ENCODE measurements at places on chromosomes 3 and 15. TPM values are rescaled to one million over a fixed set of nuclear protein-coding genes. Genes with fewer than 3 reads are reported as not detected.

GRCh38 chr3:110139821-110140220, 802.5 kb upstream of the DPPA4 start:
- no peak overlapping the region for H3K27ac ChIP-seq
- H3K36me3 ChIP-seq = peaks cover 4% of the 10 kb centered on the region
- H3K4me1 ChIP-seq = no peaks in the 10 kb centered on the region
- no peaks in the 10 kb centered on the region for H3K27me3 ChIP-seq
- DNase-seq = no peak

- H3K36me3 ChIP-seq = no peaks in the 10 kb centered on the region
- H3K27me3 ChIP-seq = no peaks in the 10 kb centered on the region
- no peak for DNase-seq
- H3K27ac ChIP-seq = no peak overlapping the region
These were observed 113.9 kb downstream of the ABI3BP start for GRCh38 chr3:100879195-100879810.

GRCh38 chr3:77489216-77489615, 449.3 kb downstream of the ROBO2 start:
- H3K36me3 ChIP-seq = peaks cover 7% of the 10 kb centered on the region
- no peak for DNase-seq
- H3K27ac ChIP-seq = no peak overlapping the region
- no peaks in the 10 kb centered on the region for H3K27me3 ChIP-seq

- DNase-seq = no peak
- no peak overlapping the region for H3K27ac ChIP-seq
- H3K4me3 ChIP-seq = no peak overlapping the region
- H3K27me3 ChIP-seq = no peaks in the 10 kb centered on the region
- no peaks in the 10 kb centered on the region for H3K4me1 ChIP-seq
These were observed 303.8 kb upstream of the CDIN1 start for GRCh38 chr15:36275656-36276055.

DNA sequence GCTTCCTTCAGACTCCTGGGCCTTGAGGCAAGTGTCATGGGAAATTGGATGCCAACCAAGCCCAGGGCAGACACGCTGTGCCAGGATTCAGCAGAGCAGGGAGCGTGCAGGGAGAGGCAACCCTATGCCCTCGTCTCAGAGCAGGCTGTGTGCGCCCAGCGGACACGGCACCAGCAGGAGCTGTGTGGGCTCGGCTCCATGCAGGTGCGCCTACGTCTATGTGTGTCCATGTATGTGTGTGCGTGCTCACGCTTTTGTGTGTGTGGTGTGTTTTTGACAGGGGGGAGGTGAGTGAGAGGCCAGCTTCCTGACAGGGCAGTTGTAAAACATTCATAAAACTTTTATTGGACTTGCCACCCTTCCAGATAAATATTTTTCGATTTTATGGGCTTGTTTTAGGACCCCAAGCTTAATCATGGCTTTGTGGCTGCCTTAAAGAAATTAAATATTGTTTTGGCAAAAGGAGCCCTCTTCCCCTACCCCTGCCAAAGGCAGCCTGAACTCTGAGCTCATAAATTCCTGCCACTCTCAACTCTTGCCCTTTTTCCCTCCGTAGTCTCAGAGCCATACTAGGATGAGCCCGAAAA, 84.4 kb downstream of the DNAJB8 start:
- H3K36me3 ChIP-seq = no peaks in the 10 kb centered on the region
- H3K4me1 ChIP-seq = peaks cover 67% of the 10 kb centered on the region
- no peak for DNase-seq
- no peak overlapping the region for H3K4me3 ChIP-seq
- no peak overlapping the region for H3K27ac ChIP-seq

GRCh38 chr3:168157099-168157700, 61.5 kb upstream of the GOLIM4 start:
- no peak overlapping the region for H3K27ac ChIP-seq
- H3K36me3 ChIP-seq = no peaks in the 10 kb centered on the region
- DNase-seq = no peak
- H3K4me1 ChIP-seq = no peaks in the 10 kb centered on the region
- peaks cover 16% of the 10 kb centered on the region for H3K27me3 ChIP-seq

DNA sequence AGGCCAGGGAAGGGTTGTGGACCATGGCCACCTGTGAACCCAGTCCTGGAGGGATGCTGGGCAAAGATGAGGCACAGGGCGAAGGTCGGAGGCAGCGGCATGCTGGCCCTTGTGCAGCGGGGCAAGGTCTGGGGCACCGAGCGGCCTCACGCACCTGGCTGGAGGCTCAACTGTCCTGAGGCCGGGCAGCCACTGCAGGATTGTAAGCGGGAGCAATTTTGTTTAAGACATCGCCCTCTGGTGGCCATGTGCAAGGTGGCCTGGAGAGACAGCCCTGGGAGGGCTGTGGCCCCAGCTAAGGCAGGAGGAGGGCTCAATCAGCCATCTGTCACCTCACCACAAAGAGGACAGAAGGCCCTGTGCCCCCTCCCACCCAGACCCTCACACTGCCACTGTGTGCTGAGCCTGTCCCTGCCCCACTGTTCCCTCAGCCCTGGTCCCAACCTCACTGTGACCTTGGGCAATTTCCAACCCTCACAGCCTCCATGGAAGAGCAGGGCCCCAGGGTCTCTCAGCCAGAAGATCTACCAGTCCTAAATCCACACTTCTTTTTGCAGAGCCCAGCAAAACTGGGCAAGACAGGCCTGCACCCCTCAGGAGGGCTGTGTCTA, 46.2 kb downstream of the TPRA1 start:
- peaks cover 8% of the 10 kb centered on the region for H3K27me3 ChIP-seq
- DNase-seq = no peak
- H3K36me3 ChIP-seq = no peaks in the 10 kb centered on the region
- no peak overlapping the region for H3K27ac ChIP-seq
- H3K4me3 ChIP-seq = no peak overlapping the region

DNA sequence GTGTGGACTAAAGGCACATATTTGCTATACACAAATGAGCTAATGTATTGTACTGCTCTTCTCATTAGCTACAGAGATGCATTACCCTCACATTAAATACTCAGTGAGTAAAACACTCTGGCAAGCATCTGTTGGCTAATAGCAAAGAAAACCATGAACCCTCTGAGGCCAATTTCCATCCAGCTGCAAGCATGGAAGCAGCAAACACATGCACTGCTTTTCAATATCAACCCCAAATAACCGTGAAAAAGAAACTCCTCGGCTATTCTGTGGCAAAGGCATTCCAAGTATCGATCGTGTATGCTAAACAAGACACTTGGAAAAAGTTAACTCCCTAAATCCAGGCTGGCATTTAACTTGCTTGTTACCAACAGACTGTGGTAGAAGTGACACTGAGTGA, 67.0 kb downstream of the PEAK1 start:
- no peak overlapping the region for H3K4me3 ChIP-seq
- DNase-seq = no peak
- H3K27me3 ChIP-seq = no peaks in the 10 kb centered on the region
- peaks cover 10% of the 10 kb centered on the region for H3K36me3 ChIP-seq
- peaks cover 37% of the 10 kb centered on the region for H3K4me1 ChIP-seq

- H3K36me3 ChIP-seq = no peaks in the 10 kb centered on the region
- no peaks in the 10 kb centered on the region for H3K4me1 ChIP-seq
- H3K4me3 ChIP-seq = no peak overlapping the region
- DNase-seq = no peak
- no peak overlapping the region for H3K27ac ChIP-seq
These were observed 799.1 kb upstream of the NECTIN3 start for GRCh38 chr3:110272525-110272924.

DNA sequence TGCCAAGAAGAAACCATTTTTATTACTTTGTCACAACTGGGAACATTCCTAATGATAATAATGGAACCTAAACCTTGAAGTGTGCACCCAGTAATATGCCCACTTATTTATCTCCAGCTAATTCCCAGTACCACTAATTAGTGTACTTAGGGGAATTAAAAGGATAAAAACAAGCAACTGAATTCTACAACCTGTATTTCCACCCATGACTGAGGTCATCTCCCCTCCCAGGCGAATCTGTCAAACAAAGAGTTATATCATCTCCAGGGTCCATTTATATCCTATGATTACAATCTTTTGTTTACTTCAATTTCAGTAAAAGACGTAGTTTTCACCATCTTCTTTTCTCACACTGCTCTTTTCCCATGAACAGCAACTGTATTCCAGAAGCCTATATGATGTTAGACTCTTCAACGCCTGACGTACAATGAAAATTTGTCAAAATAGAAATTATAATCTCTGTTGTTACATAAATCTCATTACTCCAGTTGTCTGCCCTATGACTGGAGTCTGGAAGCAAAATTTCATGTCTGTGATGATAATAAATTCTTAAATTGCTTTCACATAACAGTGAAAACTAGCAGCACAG, 177.6 kb downstream of the GOLIM4 start:
- no peak overlapping the region for H3K27ac ChIP-seq
- H3K36me3 ChIP-seq = no peaks in the 10 kb centered on the region
- DNase-seq = no peak
- no peaks in the 10 kb centered on the region for H3K4me1 ChIP-seq
- peaks cover 28% of the 10 kb centered on the region for H3K27me3 ChIP-seq
- no peak overlapping the region for H3K4me3 ChIP-seq

DNA sequence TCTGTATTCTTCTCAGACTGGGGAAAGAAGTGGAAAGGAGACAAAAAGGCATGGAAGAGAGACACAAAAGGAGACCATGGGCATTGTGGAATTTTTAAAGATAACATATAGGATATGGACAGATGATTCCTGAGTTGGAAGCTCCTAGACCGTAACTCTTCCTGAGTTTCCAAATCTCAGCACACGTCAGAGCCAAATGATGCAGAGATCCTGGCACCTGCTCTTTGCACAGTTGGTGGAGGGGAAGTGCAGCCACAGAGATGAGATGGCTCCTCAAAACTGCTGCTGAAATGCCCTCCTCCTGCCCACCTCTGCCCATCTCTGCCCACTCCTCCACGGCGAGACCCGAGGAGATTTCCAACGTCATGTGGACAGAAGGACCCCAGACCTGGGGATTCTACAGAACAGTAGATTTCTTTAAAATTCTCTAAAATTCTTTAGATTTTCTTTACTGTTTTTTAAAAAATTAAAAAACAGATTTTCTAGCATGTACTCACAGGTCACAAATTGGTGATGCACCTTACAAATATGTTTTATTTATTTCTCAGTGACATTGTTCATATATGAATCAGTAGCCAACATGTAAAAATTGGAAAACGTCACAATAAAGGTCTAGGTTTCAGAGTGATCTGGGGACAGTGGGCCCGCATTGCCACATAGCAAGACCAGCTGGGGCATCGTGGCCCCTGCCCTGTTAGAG, 8.1 kb downstream of the CPN2 start:
- no peak overlapping the region for H3K4me3 ChIP-seq
- no peak overlapping the region for H3K27ac ChIP-seq
- H3K36me3 ChIP-seq = no peaks in the 10 kb centered on the region
- peaks cover 27% of the 10 kb centered on the region for H3K27me3 ChIP-seq
- peaks cover 9% of the 10 kb centered on the region for H3K4me1 ChIP-seq

GRCh38 chr3:72246685-72247084, 461.7 kb upstream of the PROK2 start:
- peaks cover 57% of the 10 kb centered on the region for H3K27me3 ChIP-seq
- peaks cover 32% of the 10 kb centered on the region for H3K4me1 ChIP-seq
- DNase-seq = no peak
- no peaks in the 10 kb centered on the region for H3K36me3 ChIP-seq

DNA sequence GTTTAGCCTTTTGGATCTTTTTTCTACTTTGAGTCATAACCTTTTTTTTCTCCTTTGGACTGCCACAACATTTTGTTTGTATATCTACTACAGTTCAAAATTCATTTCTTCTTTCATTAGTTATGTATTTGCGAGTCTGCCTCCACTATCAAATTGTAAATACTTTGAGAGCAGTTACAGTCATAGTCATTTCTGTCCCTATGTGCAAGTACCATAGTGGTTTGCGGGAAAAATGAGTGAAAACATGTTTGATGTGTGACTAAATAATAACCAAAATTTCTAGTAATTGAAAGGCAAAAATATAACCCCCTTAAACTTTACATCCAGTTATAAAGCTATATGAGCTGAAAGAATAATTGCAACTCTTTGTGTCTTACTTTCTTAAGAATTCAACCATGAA, 45.8 kb upstream of the CCDC50 start:
- peaks cover 8% of the 10 kb centered on the region for H3K4me1 ChIP-seq
- no peak overlapping the region for H3K27ac ChIP-seq
- no peak overlapping the region for H3K4me3 ChIP-seq

- H3K4me3 ChIP-seq = no peak overlapping the region
- H3K36me3 ChIP-seq = peaks cover 8% of the 10 kb centered on the region
- no peak for DNase-seq
- H3K27me3 ChIP-seq = no peaks in the 10 kb centered on the region
- peaks cover 11% of the 10 kb centered on the region for H3K4me1 ChIP-seq
- H3K27ac ChIP-seq = no peak overlapping the region
These were observed 26.4 kb downstream of the TIGIT start for GRCh38 chr3:114320246-114320645.

GRCh38 chr3:104961851-104962250, 404.9 kb upstream of the ALCAM start:
- H3K4me3 ChIP-seq = no peak overlapping the region
- peaks cover 28% of the 10 kb centered on the region for H3K4me1 ChIP-seq
- no peak overlapping the region for H3K27ac ChIP-seq
- DNase-seq = no peak
- no peaks in the 10 kb centered on the region for H3K27me3 ChIP-seq

DNA sequence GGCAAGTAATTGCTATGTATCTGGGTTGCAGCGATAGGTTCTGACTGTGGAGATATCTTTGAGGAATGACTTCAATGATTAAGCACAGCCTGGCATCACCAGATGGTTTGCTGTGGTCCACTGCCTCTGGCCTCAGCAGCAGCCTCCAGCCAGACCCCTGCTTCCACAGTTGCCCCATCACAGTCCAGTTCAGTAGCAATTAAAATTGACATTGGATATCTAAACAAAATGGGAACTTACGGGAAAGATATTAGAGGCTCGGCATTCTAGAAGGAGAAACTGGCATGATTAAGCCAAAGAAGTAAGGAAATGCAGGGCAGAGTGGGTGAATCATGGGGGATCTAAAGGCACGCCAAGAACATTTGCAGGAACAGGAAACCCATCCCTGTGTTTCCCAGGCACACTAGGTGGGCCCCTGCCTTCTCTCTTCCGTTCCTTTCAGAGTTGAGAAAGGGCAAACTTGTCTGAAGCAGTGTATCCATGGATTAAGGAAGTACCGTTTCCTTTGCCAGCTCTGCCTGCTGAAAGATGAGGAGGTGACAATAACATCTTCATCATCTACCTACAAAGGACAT, 36.3 kb upstream of the SH3BP5 start:
- no peak overlapping the region for H3K4me3 ChIP-seq
- H3K27me3 ChIP-seq = no peaks in the 10 kb centered on the region
- H3K36me3 ChIP-seq = peaks cover 2% of the 10 kb centered on the region
- no peak for DNase-seq
- no peak overlapping the region for H3K27ac ChIP-seq
- H3K4me1 ChIP-seq = peaks cover 14% of the 10 kb centered on the region

Gene CD86
- not detected for total RNA-seq

Gene NANOGP8
- not detected for total RNA-seq

Gene PFN2
- 437 TPM for total RNA-seq

Gene PFKFB4
- total RNA-seq = 23.2 TPM

Gene PLA2G4F
- not detected for total RNA-seq

Gene EPHA6
- total RNA-seq = 0.62 TPM

Gene LRRC15
- 0.18 TPM for total RNA-seq

Gene DUOXA2
- total RNA-seq = not detected

Measured in chondrocyte (in vitro differentiated cells).